ENCODE measurements at places on chromosomes 11 and 22. TPM values are rescaled to one million over a fixed set of nuclear protein-coding genes. Genes with fewer than 3 reads are reported as not detected.

OR51B5 gene
- polyA plus RNA-seq, result 0.56 TPM

ZNF214 gene
- 12.7 TPM for polyA plus RNA-seq

TCN1 gene
- not detected for polyA plus RNA-seq

MAPK8IP1 gene
- 9.0 TPM for polyA plus RNA-seq

DNA sequence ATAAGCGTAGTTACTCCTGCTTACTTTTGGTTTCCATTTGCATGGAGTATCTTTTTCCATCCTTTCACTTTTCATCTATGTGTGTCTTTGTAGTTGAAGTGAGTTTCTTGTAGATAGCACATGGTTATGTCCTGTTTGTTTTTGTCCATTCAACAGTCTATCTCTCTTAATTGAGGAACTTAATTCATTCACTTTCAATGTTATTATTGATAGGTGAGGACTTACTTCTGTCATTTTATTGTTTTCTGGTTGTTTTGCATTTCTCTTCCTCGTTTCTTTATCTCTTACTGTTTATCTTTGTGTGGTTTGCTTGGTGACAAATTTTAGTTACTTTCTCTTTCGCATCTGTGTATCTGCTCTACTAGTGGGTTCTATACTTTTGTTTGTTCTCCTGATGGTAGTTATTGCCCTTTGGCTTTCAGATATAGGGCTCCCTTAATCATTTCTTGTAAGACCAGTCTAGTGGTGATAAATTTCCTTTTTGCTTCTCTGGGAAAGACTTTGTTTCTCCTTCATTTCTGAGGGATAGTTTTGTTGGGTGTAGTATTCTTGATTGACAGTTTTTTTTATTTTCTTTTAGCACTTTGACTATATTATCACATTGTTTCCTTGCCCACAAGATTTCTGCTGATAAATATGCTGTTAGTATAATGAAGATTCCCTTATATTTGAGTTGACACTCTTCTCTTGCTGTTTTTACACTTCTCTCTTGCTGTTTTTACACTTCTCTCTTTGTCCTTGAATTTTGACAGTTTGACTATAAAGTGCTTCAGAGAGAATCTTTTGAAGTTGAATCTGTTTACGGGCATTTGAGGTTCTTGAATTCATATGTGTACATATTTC, 9.0 kb upstream of the RAG1 start:
- DNase-seq, result no peak

- peak; percentile 17 for DNase-seq
Observed at GRCh38 chr22:22576244-22576988, 17.4 kb upstream of the PRAME start.

- DNase-seq, result no peak
Observed at GRCh38 chr22:36097880-36098279, 62.7 kb downstream of the APOL3 start.

DNA sequence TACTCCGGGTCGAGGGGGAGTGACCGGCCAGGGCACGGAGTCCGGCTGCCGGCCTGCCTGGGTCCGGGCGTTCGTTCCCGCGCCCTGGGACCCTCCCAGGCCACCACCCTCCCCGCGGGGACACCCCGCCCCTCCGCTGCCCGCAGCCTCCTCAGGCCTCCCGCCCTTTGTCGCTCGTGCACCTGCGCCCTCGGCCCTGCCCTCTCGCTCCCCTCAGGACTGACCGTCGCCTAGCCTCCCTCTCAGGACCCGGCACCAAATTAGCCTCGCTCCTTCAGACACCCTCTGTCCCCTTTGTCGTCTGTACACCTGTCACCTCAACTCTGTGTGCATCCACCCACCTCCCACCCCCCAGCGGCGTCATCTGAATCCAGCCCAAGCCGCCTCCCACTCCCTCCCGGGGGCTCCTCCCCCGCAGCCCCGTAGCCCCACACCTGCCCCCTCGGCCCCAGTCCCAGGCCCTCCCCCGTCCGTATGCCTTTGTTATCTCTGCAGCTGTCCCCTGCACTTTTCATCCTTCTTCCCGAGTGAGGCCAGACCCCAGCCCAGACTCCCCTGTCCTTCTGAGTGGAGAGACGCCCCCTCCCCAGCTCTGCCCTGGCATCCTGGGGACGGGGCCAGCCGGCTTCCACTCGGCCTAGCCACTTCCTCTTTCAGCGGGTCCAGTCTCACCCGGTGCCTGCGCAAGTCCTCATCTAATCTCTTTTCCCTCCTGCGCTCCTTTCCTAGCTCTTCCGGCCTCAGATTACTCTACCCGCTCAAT, 643 bp downstream of the TIGD3 start:
- DNase-seq, result no peak

GRCh38 chr22:50327711-50328019, 853 bp upstream of the DENND6B start:
- no peak for DNase-seq

Measured in renal cortex interstitium (tissue), 15 donors.